ENCODE measurements at places on chromosomes 4 and X. TPM values are rescaled to one million over a fixed set of nuclear protein-coding genes. Genes with fewer than 3 reads are reported as not detected.

DNA sequence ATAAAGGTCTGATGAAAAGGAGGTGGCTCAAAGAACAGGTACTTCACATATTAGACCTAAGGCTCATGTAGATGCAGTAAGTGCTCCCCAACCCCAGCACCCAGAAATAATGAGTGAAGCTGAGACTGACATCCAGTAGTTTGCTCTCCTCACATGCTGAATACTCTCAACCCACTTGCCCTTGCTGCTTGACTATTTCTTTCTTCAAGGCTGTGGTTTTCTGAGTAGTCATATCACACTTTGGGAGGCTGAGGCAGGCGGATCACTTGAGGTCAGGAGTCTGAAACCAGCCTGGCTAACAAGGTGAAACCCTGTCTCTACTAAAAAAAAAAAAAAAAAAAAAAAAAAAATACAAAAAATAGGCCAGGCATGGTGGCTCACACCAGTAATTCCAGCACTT, 51.5 kb upstream of the PRPS1 start:
- no peak for DNase-seq
- H3K36me3 ChIP-seq, result peaks cover 4% of the 10 kb centered on the region
- H3K4me3 ChIP-seq, result no peak overlapping the region
- no peak overlapping the region for H3K27ac ChIP-seq
- H3K4me1 ChIP-seq, result no peaks in the 10 kb centered on the region

- H3K27ac ChIP-seq, result no peak overlapping the region
- DNase-seq, result no peak
- no peaks in the 10 kb centered on the region for H3K36me3 ChIP-seq
- H3K27me3 ChIP-seq, result no peaks in the 10 kb centered on the region
Observed at GRCh38 chr4:107255596-107255995, 219.5 kb upstream of the DKK2 start.

RHOXF2B gene
- total RNA-seq, result not detected

GRCh38 chr4:47154816-47155370, 123.5 kb downstream of the GABRB1 start:
- peaks cover 3% of the 10 kb centered on the region for H3K4me1 ChIP-seq
- no peaks in the 10 kb centered on the region for H3K36me3 ChIP-seq
- H3K27ac ChIP-seq, result no peak overlapping the region
- DNase-seq, result no peak

DNA sequence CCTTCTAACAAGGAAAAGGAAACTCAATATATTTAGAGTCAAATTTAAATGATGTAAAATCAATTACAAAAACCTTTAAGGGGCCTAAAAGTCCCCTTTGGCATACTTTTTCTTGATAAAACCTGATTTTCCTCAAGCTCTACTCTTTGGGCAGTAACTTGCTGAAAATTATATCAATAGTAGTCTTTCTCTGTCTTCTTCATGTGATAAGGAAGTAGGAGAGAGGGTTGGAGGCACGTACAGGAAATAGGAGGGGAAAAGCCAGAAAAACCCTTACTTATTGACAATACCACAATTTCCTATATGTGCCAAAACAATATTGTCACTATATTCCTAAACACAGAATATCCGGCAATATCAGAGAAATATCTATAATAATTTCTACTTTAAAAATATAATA, 9.6 kb downstream of the RHOH start:
- no peaks in the 10 kb centered on the region for H3K27me3 ChIP-seq
- DNase-seq, result no peak
- no peaks in the 10 kb centered on the region for H3K36me3 ChIP-seq
- H3K27ac ChIP-seq, result no peak overlapping the region
- H3K4me3 ChIP-seq, result no peak overlapping the region
- H3K4me1 ChIP-seq, result no peaks in the 10 kb centered on the region

DNA sequence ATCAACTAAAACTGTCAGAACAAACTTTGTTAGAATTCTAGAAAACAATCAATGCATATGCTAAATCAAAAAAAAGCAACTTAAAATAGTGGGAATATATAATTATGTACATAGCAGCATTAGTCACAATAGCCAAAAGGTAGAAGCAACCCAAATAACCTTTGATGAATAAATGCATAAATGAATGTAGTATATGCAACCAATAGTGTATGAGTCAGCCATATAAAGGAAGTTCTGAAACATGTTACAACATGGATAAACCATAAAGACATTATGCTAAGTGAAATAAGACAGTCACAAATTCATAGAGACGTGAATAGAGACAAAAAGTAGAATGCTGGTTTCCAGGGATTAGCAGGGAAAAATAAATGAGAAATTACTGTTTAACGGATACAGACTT, 762.8 kb upstream of the INTU start:
- no peak overlapping the region for H3K4me3 ChIP-seq
- H3K27me3 ChIP-seq, result no peaks in the 10 kb centered on the region
- no peak overlapping the region for H3K27ac ChIP-seq

STEEP1 gene
- 30.3 TPM for total RNA-seq
